Esophagus mucosa (tissue), 1 donor: ENCODE measurements at places on chromosomes 2 and 18.
A peak's percentile ranks its signal among the peaks of the same experiment; 100 is the strongest.

DNA sequence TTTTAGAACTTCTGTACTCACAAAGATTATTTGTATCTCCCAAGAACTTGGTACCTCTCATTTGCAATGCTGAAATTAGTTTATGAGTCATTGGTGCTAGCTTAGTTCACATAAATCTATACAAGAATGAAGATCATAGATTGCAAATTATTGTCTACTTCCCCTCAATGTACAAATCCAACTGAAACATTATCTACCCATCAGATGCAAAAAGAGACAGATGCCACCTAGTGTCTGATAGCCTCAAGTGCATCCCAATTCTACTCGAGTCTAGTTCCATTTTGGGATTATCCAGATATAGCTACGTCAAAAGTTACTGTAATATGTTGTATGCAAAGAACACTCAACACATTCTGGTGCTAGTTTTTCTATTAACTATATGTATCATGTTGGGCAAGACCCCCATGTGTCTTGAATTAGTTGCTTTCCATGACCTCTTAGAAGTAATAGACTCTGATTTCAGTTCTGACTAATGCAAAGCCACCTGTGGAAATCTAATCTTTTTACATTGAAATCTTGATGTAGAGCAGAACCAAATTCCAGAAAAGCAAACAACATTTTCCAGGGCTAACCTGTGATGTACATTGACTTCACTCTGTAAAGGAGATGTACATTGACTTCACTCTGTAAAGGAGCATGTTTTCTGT lies 210.0 kb downstream of the RBM43 start:
- ATAC-seq, result peak; percentile 65

- ATAC-seq, result no peak
Measured at GRCh38 chr2:213016166-213016983, 135.0 kb downstream of the IKZF2 start.

GRCh38 chr18:76442413-76443171 lies 52.5 kb downstream of the ZNF516 start:
- no peak for ATAC-seq

GRCh38 chr18:55421308-55421614 lies 166.7 kb downstream of the TCF4 start:
- ATAC-seq, result no peak

- ATAC-seq, result no peak
Measured at GRCh38 chr2:232852676-232853075, 17.4 kb upstream of the SNORC start.

- ATAC-seq, result no peak
Measured at GRCh38 chr18:68455229-68455603, 259.7 kb downstream of the TMX3 start.

- no peak for ATAC-seq
Measured at GRCh38 chr2:143617803-143618415, 488.7 kb downstream of the ARHGAP15 start.

- ATAC-seq, result no peak
Measured at GRCh38 chr18:72171596-72171995, 372.5 kb downstream of the CBLN2 start.

DNA sequence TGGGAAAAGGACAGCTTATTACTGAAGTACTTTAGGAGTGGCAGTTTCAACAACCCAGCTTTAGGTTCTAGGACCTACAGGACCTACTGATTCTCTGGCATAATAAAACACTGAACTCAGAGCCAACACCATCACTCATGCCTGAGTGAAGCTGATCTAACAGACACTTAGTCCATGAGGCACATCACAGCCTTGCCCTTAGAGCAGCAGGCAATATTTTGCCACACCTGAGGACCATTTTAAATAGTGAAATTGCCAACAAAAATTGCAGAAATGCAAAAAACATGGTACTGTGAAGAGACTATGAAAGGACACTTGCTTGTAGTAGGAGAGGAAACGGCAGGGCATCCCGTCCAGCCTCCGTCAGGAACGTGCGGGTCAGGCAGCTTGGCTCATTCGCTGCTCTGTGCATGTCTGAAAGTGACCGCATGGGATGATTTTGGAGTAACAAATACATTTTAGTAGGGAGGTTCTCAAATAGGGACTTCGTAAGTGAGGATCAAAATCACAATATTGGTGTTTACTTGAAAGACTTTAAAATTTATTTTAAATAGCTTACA lies 18.1 kb downstream of the CNOT11 start:
- no peak for ATAC-seq

DNA sequence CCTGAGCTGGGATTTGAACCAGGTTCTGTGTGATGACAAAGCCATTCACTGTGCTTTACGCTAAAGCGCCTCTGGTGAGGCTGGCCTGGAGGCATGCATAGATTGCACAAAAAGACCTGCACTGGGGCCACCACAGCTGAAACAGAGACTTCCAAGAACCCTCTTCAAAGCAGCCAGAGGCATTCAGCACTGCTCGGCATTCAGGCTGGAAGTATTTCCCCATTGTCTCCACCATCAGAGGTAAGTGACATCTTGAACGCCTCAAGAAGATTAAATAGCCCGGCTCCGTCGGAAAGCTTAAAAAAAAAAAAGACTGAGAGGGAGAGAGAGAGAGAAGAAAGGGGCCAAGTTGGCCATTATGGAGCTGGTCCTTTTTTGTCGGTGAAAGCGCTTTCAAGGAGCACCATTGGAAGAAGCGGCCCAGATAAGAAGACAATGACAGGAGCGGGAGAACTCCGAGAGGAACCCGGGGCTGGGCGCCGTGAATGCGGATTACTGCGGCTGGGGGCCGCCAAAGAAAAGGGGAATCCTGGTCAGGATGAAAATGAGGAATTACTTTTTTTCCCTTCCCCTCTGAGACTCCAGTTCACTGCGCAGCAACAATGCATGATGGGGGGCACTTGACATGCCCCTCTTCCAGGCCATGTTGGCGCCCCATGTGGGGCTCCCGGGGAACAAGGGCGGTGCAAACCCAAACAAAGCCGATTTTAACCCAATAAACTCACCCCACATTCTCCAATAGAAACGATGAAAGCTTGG lies 228.3 kb downstream of the MYCN start:
- no peak for ATAC-seq

DNA sequence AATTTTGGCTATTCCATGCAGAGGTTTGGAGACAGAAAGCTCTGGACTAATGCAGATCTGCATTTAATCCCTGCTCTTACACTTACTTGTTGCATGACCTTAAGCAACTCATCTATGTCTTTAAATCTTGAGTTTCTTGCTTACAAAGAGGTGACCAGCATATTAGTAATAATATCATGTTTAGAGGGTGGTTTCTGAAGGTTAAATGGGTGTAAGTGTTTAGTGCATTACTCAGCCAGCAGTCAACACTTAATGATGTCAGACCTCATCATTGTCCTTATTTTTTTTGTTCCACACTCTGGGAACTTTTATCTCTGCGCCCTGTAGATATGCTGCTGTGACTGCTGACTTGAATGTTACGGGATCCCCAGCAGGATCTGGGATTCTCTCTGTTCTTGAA lies 1.7 kb downstream of the IL1RL1 start:
- peak; percentile 66 for ATAC-seq

- peak; percentile 44 for ATAC-seq
Measured at GRCh38 chr18:63410792-63411191, 11.5 kb downstream of the VPS4B start.

DNA sequence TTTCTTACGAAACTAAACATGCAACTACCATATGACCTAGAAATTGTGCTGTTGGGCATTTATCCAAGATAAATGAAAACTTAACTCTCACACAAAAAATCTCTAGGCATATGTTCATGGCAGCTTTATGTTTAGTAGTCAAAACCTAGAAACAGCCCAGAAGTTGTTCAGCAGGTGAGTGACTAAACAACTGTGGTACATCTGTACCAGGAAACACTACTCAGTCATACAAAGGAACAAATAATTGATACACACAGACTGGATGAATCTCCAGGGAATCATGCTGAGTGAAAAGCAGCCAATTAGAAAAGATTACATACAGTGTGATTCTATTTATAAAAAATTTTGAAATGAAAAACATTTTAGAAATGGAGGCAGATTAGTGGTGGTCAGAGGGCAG lies 29.3 kb downstream of the DYNC2LI1 start:
- peak; percentile 25 for ATAC-seq

DNA sequence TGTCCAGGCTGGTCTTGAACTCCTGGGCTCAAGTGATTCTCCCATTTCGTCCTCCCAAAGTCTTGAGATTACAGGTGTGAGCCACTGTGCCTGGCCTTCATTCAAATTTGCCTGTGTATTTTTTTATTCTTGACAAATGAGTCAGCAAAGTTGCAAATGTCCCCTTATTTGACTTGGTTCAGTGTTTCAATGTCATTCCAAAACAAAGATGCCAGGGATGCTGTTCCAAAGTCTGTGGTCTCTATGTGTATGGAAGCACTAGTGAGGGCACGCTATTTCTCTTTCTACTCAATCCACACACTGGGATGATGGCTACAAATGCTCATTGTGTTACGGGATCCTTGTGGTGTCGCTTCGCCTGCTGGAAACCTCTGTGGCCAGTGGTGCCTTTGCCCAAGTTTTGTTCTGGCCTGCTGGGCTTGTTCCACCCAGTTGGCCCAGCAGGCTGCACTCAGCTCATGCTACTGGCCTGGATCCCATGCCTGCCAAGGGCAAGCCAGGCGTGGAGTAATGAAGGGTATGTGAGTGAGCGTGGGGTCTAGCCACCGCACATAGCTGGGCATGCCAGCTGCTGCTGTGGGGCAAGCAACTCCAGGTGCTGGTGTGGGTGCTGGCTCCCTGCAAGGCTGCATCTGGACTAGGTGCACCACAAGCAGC lies 35.6 kb downstream of the FBXO48 start:
- ATAC-seq, result no peak

- ATAC-seq, result no peak
Measured at GRCh38 chr2:111982822-111983221, 72.2 kb upstream of the TMEM87B start.

- ATAC-seq, result no peak
Measured at GRCh38 chr2:145846982-145847381, 1327.1 kb upstream of the ZEB2 start.

GRCh38 chr2:226426292-226426736 lies 373.3 kb downstream of the IRS1 start:
- ATAC-seq, result peak; percentile 73

GRCh38 chr18:48460929-48461583 lies 51.9 kb upstream of the ZBTB7C start:
- ATAC-seq, result no peak

DNA sequence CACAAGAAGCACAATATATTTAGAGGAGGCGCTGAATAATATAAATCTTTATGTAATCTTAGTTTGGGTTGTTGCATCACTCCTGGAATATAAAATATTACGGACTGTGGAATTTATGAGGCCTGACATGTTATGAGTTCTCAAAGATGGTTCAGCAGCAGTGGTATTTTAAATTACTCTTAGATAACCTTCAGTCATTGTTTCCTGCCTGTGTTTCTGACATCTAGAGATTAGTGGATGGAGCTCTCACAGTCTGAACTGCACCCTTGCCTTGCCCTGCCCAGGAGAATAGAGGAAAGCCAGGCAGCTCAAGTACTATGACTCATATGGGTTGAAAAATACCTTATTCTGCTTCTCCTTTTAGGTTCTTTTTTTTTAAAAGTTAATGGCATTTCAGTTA lies 70.0 kb downstream of the ACSL3 start:
- ATAC-seq, result peak; percentile 42

- no peak for ATAC-seq
Measured at GRCh38 chr2:231685349-231686191, 22.8 kb upstream of the PTMA start.

DNA sequence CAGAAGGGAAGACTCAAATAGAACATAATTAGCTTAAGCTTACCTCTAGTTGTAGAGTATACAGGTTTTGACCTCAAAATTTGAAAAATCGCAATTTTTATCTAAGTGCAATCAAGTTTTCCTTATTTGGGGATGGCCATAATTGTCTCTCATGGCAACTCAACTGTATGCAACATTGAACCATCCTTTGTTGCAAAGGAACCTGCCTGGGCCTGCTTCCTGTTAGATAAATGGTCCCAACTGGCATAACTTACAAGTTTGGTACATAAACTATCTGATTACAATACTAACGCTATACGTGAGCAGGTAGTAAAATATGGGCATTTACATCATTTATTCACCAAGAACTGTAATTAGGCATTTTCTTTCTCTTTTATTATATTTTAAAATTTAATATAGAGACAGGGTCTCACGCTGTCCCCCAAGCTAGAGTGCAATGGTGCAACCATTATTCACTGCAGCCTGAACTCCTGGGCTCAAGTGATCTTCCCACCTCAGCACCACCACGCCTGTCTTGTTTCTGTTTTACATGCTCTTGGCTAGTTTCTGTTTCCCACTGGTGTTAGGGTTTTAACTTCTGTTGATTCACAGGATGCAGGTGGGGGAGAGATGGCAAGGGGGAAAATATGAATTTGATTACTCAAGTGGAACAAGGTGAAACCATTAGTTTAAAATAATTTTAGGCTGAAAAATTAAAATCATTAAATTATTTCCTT lies 55.3 kb upstream of the B3GNT2 start:
- no peak for ATAC-seq

DNA sequence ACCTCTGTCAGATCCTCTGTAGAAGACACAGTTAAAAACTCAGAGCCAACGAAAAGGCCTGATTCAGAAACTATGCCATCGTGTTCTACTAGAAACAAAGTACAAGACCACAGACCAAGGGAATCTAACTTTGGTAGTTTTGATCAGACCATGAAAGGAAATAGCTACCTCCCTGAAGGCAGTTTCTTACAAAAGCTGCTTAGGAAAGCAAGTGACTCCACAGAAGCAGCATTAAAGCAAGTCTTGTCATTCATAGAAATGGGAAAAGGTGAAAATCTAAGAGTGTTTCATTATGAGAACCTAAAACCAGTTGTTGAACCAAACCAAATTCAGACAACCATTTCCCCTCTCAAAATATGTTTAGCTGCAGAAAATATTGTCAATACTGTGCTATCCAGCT lies 58.2 kb downstream of the FSIP2 start:
- ATAC-seq, result no peak

GRCh38 chr2:236464140-236464539 lies 105.5 kb upstream of the ACKR3 start:
- ATAC-seq, result no peak

GRCh38 chr18:62631173-62631572 lies 84.2 kb upstream of the PHLPP1 start:
- ATAC-seq, result no peak

- ATAC-seq, result no peak
Measured at GRCh38 chr2:72676341-72677025, 149.3 kb downstream of the EXOC6B start.

DNA sequence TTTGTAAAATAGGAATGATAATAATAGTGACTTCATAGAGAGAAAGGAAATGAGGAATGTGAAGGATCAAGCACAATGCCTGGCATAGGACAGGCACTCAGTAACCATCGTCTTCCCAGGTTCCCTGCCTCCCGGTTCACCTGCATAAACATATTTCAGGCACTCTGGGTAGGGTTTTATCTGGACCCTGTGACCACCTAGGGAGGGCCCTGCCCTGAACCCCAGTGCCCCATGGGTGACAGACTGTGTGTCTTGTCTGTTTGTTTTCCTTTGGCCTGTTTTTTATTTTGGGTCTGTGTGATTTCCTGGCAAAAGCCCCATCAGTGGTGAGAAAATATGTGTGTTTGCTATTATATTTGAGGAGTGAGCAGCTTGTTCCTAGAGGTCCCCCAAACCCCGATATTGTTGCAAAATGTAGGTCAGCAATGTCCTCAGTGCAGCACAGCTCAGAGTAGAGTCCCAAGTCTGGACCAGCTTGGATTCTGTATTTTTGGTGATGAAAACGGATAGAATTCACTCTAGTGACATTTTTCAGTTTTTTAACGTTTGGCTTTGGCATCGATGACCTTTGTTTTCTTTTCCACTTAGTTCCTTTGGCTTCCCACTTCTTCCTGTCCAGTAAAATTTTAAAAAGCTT lies 9.6 kb upstream of the NT5C1B start:
- ATAC-seq, result no peak

- peak; percentile 49 for ATAC-seq
Measured at GRCh38 chr2:31558401-31559295, 22.1 kb downstream of the SRD5A2 start.

GRCh38 chr2:40466935-40467572 lies 15.2 kb upstream of the SLC8A1 start:
- ATAC-seq, result no peak
